Mammary epithelial cell (primary cell): ENCODE measurements at places on chromosomes 6 and 20. TPM values are rescaled to one million over a fixed set of nuclear protein-coding genes. Genes with fewer than 3 reads are reported as not detected.

The TFAP2D gene
- not detected for total RNA-seq

The PM20D2 gene
- total RNA-seq, result 10.3 TPM

The AIG1 gene
- total RNA-seq, result 113 TPM

The ATRN gene
- 134 TPM for total RNA-seq

The NAPB gene
- 8.8 TPM for total RNA-seq

The TRIM15 gene
- not detected for total RNA-seq

The WFDC2 gene
- 4.7 TPM for total RNA-seq

GRCh38 chr6:52994839-52995088 lies 320 bp downstream of the GSTA4 start:
- DNase-seq, result no peak

- DNase-seq, result no peak
Observed at GRCh38 chr20:434221-434620, 26.1 kb downstream of the RBCK1 start.

DNA sequence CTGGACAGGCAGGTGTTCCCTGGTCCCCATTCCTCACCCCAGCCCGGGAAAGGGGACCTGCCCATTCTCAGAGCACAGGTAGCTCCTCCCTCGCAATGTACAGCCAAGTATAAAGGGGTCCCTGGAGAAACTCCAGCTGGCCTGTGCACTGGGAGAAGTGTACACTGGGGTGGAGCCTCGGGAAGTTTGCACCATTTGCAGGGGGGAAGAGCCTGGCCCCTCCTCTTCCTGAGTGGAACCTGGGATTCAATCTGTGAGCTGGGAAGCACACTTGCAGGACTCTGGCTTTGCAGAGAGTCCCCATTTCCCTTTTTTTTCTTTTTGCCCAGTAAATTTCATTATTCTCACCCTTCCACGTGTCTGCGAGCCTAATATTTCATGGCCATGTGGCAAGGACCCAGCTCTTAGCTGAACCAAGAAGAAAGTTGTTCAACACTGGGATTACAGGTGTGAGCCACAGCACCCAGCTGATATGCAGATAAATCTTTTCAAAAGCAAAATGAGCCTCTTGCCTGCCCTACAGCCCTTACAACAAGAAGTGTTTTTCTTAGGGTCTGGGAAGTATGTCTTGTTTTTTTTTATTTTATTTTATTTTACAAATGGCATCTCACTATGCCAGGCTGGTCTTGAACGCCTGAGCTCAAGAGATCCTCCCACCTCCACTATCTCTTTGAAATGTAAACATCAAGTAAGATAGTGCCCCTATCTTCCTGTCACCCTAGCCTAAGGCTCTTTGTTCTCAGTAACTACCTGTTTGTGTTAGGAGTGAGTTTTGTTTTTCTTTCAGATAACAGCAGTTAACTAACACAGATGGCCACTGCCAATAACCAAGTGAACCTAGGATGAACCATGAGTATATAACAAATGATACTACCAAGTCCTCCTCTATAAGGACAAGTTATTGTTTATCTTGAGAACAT lies 9.3 kb upstream of the RNGTT start:
- DNase-seq, result no peak

DNA sequence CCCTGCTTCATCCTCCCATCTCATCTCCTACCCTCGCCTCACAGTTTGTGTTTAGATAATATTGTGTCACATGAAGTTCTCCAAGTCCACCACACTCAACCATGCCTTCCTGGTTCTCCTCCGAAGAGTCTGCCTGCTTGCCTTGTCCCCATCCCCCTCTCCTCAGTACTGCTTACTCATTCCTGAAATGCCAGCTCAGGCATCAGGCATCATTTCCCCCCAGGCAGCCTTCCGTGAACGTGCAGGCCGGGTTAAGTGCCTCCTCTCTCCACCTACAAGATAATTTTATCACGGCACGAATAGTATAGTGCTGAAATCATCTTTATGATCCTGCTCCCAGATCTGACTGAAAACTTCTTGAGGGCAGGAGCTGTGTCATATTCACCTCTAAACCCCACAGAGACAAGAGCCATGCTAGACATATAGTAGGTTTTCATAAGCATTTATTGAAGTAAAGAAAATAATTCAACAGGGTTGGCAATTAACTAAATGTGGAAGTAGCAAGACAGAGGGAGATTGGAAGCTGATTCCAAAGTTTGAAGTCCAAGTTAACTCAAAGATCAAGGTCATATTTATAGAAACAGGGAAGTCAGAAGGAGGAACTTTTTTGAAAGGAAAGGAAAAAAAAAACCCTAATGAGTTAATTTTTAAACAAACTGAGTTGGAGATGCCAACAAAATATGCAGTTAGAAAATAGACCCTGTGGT lies 48.7 kb upstream of the BMP2 start:
- DNase-seq, result peak; percentile 85

- no peak for DNase-seq
Observed at GRCh38 chr20:44910690-44911262, 916 bp downstream of the PABPC1L start.

GRCh38 chr6:15561447-15562199 lies 101.2 kb downstream of the DTNBP1 start:
- DNase-seq, result no peak

DNA sequence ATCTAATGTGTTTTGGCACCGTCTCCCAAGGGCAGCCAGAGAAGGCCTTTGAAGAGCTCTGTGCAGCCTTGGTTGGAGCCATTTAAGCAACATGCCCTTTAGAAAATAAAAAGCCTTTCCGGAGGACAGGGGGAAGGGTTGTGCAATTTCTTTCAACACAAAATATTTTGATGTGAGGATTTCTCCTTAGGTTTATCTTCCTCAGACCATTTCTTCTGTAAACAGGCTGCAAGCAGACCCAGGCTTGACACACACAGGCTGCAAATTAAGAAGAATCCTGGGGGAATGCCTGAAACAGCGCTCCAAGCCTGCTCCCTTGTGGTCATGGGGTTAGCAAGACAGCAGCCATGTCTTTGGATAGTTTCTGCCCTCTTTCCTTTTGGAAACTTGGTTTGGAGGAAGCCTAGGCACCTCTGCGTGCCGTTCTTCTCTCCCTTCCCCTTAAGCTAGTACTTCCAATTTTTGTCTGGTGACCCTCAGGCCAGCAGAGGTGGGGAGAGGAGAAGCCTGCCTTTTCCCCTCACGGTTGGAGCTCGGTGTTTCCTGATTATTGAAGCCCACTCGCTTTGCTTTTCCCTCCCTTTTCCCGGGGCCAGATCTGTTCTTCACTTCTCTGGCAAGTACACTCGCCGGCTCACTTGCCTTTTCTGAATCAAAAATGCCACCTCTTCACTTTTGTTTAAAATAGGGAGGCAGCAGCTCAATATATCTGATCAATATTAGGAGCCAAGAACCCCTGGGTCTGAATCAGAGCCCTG lies 39.6 kb upstream of the NOX3 start:
- DNase-seq, result no peak

GRCh38 chr6:119443993-119444641 lies 94.6 kb upstream of the MAN1A1 start:
- DNase-seq, result no peak

DNA sequence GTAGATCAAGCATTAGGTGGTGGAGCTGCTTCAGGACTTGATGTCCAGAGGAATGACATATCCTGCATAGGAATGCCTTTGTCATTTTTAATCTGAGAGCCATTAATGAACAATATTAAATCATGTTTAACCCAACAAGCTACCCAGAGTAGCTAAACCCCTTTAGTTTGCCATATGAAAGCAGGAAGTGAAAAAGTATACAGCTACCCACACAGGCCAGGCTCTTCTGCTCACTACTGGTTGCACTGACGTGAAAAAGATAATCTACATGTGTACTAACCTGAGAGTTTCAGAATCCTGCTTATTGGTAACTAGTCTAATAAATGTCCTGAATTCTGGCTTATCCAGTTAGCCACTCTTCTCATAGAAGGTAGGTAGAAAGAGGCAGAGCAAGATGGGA lies 19.9 kb downstream of the GLYATL3 start:
- no peak for DNase-seq

DNA sequence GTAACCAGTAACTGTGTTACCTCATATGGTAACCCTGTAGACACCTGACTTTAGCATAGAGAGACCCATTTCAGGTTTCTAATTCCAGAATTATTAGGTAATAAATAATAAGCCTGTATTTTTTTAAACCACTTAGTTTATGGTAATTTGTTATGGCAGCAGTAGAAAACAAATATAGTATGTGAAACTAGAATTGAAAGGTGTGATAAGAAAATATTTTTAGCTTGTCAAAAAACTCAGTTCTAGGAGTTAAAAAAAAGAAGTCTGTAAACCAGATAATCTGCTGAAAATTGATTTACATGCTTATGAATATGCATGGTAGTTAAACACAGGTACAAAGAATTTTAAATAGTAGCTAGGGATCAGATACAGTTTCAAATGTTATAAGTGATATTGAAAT lies 695.0 kb upstream of the GJE1 start:
- no peak for DNase-seq

DNA sequence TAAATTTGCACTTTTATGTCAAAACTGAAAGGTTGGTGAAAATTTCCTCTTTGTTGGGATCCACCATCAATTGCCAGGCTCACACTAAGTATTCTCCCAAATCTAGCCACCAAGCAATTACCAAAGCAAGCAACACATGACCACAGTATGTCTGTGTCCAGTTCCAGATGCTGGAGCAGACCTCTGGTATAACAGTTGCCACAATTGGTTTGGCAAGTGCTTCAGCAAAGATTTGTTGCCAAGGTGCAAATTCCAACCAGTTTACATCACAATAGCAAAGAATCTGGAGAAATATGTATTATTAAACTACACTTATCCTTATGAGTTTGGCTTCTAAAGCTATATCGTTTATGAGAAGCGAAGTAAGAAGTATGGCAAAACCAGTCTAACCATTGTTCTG lies 6.4 kb downstream of the GTF2H5 start:
- DNase-seq, result peak; percentile 70

DNA sequence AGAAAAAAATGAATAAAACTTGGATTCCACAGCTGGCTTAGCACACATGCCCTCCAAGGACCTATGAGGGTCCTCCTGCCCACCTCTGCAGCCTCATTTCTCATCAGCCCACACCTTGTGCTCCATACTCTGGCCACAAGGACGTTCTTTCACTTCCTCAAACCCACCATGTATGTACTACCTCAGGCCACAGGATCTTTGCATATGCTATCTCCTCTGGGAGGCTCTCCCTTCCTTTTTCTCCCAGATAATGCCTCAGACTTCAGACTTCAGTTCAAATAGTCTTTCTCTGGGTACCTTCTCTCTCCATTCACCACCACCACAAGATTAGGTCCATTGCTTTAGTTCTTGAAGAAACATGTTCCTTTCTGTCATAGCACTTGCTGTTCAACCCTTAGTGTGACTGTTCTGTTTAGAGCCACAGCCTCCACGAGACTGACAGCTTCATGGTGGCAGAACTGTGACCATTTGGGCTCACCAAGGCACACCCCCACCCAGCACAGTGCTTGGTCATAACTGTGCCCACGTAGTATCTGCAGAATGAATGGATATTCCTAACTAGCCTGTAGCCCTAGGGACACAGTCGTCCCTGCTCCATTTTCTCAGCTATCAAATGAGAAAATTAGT lies 146.7 kb upstream of the LRFN2 start:
- no peak for DNase-seq

DNA sequence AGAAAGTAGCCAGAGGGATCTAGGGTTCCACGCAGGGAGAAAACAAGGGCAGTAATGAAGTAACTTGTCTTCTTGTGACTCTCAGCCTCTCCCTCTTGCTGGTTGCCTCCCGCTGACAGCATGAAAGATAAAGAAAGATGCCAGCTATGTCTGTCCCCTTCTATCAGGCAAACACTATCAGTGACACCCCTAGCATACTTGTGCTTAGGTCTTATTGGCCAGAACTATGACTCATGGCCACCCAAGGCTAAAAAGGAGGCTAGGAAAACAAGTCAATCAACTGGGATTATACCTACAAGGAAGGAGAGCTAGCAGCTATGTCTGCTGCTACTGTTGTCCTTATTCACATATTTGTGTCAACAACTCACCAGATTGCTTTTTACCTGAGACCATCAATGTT lies 206.8 kb upstream of the SOX4 start:
- DNase-seq, result no peak

DNA sequence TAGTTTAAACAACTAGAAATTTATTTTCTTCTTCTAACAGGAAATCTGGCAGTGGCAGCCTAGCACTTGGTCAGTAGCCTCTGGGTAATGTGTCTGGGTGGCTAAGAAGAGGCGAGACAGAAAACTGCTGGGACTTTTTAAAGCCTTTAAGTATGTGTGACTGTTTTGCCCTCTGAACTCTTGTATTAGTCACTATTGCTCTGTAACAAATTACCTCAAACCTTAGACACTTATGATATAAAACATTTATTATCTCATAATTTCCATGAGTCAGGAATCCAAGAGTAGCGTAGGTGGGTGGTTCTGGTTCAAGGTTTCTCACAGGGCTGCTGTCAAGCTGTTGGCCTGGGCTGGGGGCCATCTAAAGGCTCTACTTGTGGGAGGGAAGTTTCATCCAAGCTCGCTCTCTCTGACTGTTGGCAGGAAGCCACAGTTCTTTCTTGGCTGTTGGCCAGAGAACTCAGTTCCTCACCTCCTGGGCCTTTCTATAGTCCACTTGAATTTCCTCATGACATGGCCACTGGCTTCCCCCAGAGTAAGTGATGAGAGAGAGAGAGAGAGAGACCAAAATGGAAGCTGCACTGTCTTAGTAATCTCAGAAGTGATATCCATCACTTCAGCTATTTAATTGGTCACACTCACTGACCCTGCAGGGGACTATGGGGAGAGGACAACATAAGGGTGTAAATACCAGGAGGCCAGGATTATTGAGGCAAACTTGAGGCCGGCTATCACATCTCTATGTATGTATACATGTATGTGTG lies 17.4 kb upstream of the TBC1D22B start:
- DNase-seq, result peak; percentile 97

- peak; percentile 32 for DNase-seq
Observed at GRCh38 chr20:8020314-8021079, 936 bp upstream of the TMX4 start.

- DNase-seq, result no peak
Observed at GRCh38 chr20:29079769-29080690, 2177.4 kb upstream of the DEFB115 start.

GRCh38 chr6:86857783-86858182 lies 79.5 kb upstream of the HTR1E start:
- DNase-seq, result no peak

DNA sequence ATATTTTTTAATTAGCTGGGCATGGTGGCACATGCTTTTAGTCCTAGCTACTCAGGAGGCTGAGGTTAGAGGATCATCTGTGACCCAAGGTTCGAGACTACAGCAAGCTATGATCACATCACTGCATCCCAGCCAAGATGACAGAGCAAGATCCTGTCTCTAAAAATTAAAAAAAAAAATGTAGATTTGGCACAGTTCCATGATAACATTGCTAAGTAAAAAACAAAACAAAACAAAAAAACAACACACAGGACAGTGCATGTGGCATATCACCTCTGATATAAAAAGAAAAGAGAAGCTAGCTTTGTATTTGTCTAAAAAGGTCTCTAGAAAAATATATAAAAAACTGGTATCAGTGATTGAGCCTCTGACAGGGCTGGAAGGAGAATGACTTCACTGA lies 24.6 kb downstream of the RNF24 start:
- no peak for DNase-seq

- no peak for DNase-seq
Observed at GRCh38 chr6:36320475-36320874, 16.2 kb downstream of the BNIP5 start.

GRCh38 chr6:8556370-8557013 lies 121.1 kb upstream of the SLC35B3 start:
- peak; percentile 86 for DNase-seq

- DNase-seq, result no peak
Observed at GRCh38 chr6:3820563-3820962, 28.6 kb upstream of the FAM50B start.
